Tracheal epithelial cell (primary cell): ENCODE measurements at places on chromosomes 6 and 20. TPM values are rescaled to one million over a fixed set of nuclear protein-coding genes. Genes with fewer than 3 reads are reported as not detected.

DUSP15 gene
- not detected in 2 replicates for total RNA-seq

PRSS16 gene
- 5.5 and 6.7 TPM in 2 replicates for total RNA-seq

BTBD9 gene
- 5.3 and 8.1 TPM in 2 replicates for total RNA-seq

RSPO3 gene
- total RNA-seq: not detected in 2 replicates

PSMG4 gene
- total RNA-seq: 25.6 and 33.3 TPM in 2 replicates

OR2B6 gene
- total RNA-seq: not detected in 2 replicates

PPP1R14C gene
- total RNA-seq: 89.9 and 169 TPM in 2 replicates

BMP7 gene
- total RNA-seq: not detected in 2 replicates

PPP1R16B gene
- total RNA-seq: 0.24 and 0.43 TPM in 2 replicates

TRIM40 gene
- total RNA-seq: not detected in 2 replicates

PNLDC1 gene
- total RNA-seq: under 0.01 and 0.21 TPM in 2 replicates

FKBP1C gene
- under 0.01 and 0.24 TPM in 2 replicates for total RNA-seq
